Nephron progenitor cell (in vitro differentiated cells): ENCODE measurements at places on chromosomes 16 and 17.

DNA sequence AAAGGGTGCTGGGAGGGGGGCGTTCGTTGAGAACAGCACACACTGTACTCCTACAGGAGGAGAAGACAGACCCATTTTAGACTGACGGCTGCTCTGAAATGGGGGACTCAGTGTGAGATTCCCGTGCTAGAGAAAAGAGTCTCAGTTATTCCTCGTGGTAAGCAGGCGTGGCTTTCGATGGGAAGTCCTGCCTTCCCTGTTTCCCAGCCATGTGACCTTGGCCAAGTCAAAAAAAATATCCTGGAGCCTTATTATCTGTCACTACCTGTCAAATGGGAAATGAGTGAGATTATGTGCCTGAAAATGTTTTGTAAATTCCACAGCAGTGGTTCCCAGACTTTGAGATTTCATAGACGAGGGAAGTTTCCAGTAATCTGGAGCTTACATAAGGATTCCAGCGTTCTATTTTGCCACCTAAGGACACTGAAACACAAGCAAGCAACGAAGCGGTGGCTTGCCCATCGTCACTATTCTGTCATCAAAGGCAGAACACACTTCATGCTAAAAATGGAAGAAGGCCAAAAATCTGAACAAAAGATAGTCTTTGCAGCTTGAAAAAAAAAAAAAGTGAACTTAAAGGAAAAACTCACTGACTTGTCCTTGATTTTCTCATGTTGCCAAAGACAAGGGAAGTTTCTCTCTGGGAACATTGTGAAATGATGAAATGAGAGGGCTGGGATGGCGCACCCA is 253.4 kb upstream of the RPL38 start:
- DNase-seq, result no peak

DNA sequence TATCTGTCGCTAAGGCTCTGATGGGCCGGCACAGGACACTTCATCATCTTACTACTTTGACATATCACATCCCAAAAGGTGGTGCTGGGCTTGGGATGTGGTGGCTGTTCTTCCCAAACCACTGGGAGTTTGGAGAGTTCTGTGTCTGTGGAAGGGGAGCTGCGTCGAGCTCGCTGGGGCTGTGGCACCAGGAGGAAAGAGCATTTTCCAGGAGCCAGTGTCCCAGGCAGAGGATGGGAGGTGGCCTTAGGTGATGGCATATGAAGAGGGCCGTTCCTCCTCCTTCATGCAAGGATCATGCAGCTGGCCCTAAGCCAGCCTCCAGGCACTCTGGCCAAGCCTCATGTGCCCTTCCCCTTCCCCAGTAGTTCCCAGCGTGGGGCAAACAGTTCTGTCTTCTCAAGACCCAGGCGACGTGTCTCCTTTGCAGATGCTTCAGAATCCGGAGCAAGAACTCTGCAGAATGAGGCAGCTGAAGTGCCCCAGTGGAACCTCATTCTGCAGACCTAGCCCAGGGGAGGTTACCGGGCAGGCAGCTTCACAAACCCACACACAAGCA is 89.4 kb upstream of the TNRC6C start:
- no peak for DNase-seq

DNA sequence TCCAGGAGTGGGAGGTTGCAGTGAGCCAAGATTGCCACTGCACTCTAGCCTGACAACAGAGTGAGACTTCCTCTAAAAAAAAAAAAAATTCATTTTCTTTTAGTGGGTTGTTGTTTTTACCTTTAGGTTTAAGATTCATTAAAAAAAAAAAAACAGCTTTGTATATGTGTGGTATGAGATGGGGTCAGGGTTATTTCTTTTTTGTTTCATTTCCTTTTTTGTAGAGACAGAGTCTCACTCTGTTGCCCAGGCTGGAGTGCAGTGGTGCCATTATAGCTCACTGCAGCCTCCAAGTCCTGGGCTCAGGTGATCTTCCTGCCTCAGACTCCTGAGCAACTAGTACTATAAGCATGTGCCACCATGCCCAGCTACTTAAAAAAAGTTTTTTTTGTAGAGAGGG is 47.0 kb downstream of the BCAS3 start:
- no peak for DNase-seq

DNA sequence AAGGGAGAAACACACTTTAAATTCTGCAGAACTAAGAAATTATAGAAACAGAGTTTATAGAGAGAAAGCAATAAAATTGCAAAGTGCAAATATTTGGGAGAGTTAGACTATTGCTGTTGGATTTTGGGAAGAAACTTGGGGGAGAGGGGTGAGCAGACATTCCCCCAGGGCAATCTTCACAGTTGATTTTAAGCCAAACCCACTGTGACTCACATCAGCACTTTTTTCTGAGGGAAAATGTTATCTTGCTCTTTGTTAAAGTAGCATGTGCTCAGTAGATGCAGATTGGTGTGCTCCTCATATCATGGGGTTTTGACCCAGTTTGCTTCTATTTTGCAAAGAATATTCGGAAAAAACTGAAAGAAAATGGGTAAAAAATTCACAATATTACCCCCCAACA is 367.6 kb downstream of the CDH11 start:
- DNase-seq, result no peak

GRCh38 chr16:78755751-78756661 is 656.6 kb downstream of the WWOX start:
- DNase-seq, result no peak
